Kasumi-1 (cell line): ENCODE measurements at places on chromosomes 1 and 21.

GRCh38 chr21:33975548-33976081 lies 60.0 kb upstream of the ATP5PO start:
- peak; percentile 92 for DNase-seq

GRCh38 chr1:59579222-59579621 lies 235.5 kb upstream of the HOOK1 start:
- no peak for DNase-seq

DNA sequence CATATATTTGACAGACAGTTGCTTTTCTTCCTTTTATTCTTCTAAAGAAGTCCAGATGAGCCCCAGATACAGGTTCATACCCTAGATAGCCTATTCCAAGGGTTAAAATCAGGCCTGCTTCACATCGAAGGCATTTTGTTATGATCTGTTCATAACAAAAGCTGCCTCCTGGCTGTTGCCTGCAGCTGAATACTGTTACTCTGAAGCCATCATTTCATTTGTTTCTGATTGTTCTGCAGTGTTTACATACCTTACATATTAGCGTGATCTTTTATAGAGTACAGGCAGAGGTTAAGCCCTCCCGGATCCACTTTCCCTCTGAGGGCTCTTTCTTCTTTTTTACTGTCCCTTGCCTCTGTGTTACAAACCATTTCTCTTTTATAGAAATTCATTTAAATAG lies 219.0 kb upstream of the HOOK1 start:
- no peak for DNase-seq

GRCh38 chr1:114126261-114127095 lies 27.2 kb downstream of the SYT6 start:
- DNase-seq = no peak

GRCh38 chr1:52726265-52727113 lies at the start of gene ZYG11B:
Gene ZYG11B (plus strand): TSS chr1:52726453. CDS start chr1:52726654, 201 bp downstream.
- DNase-seq = peak; percentile 73

GRCh38 chr1:179318491-179318890 lies 24.9 kb downstream of the SOAT1 start:
- no peak for DNase-seq

GRCh38 chr1:227760377-227760776 lies 25.1 kb downstream of the SNAP47 start:
- DNase-seq = no peak

DNA sequence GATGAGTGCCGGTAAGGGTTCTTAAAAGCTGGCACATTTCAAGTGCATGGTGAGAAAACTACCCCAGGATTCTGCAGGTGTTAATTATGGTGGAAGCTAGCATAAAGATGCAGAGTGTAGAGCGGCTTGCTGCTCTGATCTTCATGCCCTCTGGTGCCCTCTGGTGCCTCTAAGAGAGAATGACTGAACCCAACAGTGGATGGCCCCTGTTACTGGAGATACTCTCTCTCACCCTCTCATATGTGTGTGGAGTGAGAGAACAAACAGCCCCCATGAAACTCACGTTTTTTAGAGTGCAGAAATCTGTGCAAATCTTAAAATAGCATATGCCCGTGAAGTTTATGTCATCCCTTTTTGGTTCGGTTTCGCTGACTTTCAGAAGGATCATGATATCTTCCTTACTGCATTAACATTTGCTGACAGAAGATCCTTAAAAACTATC lies 90.0 kb downstream of the GRIK1 start:
- peak; percentile 84 for DNase-seq

DNA sequence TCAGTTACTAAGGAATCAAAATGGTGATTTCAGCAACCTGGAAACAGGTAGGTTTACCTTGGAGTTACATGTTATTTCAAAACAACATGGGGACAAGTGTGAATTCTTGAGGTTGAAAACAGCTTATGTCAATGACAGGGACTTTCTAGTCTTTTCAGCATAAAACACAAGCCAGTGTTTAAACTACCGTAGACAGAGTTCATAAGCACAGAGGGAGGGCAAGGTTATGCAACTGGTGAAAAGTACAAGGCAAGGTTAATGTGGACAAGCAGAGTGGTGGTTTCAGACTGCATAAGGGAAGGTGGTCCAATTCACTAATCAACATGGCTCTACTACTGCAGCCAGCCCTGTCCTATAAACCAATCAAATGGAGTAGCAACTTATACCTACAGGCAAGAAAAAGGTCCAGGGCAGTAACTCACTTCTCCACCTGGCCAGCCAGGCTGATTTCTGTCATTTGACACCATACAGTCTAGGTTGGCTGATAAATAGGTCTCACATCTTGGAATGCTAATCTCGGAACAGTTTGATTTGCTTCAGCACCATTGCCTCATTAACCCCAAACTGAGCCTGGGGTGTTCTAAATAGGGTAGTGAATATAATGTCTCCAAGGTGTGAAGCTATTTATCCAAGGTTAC lies 250.3 kb upstream of the PROX1 start:
- DNase-seq = no peak

DNA sequence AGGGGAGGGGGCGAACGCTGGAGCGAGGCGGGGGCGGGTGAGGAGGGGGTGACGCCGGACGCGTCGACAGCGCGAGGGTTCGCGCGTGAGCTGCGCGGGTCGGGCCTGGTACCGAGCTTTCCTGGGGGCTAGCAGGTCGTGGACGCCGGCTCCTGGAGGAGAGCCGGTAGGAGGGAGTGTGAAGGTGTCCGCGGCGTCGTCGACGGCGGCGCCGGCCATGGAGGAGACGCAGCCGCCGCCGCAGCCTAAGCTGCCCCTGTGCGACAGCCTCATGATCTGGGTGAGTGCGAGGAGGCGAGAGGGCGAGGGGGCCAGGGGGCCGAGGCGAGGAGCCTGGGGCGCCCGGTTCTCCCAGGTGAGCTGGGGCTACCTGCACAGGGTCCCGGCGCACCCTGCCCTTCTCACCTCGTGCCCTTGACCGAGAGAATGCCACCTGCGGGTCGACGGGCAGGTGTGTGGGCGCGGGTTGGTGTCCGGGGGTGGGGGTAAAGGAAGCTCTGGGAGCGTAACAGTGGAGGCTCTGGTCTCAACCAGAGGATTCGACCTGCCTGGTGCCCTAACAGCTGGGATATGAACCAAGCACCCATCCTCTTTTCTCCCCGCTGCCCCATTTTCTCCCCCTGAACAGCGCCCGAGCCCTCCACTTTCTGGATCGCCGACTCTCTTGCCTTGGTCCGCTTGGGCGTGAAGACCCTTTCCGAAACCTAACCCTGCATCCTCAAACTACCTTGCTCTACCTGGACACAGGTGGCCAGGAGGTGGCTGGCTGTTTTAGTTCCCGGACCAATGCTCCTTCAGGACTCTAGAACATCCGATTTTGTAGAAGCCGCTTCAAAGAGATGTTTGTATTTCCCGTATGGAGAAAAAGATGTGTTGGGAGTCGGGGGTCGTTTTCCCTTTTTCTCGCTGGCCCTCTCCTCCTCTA lies at the start of gene HOOK1:
Gene HOOK1 (plus strand): TSS at position 49 of the 925 bp plus-strand sequence. CDS start 169 bp downstream, at position 218.
- no peak for DNase-seq

DNA sequence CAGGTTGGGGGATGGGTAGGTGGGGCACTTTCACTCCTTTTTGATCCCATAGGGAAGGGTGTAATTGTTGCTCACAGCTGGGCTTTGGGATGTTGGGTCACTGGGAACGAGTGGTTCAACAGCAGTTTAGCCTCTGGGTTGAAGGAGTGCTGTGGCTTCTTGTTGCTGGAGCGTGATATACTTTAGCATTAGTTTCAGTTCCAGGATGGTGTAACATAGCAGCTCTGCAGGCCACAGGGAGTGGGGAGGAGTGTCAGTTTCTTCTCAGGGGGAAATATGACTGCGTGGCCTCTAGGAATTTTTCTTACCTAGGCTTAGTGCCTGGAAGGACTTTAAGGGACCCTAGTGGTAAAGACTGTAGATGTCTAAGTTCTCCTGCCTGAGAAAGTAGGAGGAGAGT lies 1105.3 kb upstream of the TMPRSS15 start:
- DNase-seq = no peak
